ENCODE measurements at places on chromosomes 7 and 10.
A peak's percentile ranks its signal among the peaks of the same experiment; 100 is the strongest.

DNA sequence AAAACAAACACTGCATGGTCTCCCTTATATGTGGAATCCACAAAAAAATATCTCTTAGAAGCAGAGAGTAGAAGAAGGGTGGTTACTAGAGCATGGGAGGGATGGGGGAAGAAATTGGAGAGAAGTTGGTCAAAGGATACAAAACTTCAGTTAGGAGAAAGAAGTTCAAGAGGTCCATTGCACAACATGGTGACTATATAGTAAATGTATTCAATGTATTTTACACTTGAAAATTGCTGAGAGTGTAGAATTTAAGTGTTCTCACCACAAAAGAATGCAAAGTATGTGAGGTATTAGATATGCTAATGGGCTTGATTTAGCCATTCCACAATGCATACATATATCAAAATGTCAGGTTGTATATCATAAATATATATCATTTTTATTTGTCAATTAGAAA, 232.0 kb upstream of the CELF2 start:
- DNase-seq: no peak

DNA sequence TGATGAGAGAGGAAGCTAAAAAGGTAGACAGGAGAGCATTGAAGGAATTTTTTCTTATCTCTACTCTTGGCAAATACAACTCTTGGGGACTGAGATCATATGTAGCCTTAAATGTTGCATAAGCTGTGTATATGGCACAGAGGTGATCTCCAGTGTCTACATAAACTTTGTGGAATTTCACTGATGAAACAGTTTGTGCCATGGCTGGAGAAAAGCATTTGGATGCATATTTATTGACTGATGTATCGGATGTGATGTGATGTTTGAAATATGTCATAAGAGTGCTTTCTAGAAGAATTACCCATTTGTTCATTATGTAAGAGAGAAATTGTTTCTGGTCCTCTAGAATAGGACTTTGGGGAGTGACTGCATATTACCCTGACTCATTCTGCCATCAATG, 244.9 kb upstream of the LRRTM3 start:
- no peak for DNase-seq

DNA sequence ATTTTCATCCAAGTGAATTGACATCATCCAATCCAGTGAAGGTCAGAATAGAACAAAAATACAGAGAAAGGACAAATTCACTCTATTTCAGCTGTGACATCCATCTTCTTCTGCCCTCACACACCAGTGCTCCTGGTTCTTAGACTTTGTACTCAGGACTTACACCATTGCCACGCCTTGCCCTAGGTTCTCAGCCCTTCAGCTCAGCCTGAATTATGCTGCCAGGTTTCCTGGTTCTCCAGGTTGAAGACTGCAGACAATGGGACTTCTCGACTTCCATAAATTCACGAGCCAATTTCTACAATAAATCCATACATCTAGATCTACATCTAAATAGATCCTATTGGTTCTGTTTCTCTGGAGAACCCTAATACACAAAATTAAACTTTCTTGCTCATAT, 181.2 kb upstream of the KCND2 start:
- DNase-seq: no peak

- DNase-seq: no peak
These were observed 93.5 kb upstream of the DDC start for GRCh38 chr7:50658696-50659095.

GRCh38 chr7:26197153-26198115, 3.1 kb downstream of the HNRNPA2B1 start:
- DNase-seq: no peak

- DNase-seq: no peak
These were observed 67.8 kb downstream of the GPR37 start for GRCh38 chr7:124697746-124698145.

GRCh38 chr10:125030567-125031197, 88.8 kb downstream of the ZRANB1 start:
- DNase-seq: no peak

GRCh38 chr7:39623047-39623731, at the start of gene RALA:
Gene RALA (plus strand): TSS chr7:39623572. CDS start chr7:39686668, 63,096 bp downstream.
- peak; percentile 94 for DNase-seq

DNA sequence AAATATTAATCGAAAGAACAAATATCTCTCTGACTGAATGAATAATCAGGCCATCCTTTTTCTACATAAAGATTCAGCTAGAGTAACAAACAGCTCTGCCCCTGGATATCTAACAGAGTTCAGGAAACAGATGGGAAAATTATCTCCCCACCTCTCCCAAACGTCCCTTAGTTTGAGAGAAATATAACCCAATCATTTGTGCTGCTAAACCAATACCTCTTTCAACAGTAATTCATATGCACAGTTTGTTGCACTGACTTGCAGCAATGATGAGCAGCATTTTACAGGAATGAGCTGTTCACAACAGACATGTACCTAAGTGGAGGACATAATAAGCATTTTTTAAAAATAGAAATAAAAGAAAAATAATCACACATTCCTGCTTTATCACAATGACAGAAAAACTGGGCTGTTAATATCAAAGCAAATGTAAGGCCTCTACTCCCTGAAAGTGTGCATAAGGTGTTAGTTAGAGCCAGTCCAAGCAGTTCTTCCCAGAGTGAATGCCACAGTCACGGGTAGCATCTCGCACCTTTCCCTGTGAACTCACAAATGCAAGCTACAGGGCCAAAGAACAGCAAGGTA, 2.3 kb downstream of the CREB3L2 start:
- no peak for DNase-seq

DNA sequence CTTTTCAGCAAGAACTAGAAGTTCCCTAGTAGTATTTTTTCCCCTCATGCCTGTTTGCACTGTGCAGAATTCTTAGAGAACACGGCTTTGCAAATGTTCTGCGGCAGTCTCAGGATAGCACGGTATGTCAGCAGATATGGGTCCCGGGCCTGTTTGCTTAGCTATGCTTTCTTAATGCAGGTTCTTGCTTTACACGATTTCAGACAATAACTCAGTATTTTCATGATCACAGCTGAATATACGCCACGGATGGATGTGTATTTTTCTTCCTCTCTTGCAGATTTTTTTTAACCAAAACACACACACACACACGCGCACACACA, 137.3 kb downstream of the HECW1 start:
- DNase-seq: no peak

DNA sequence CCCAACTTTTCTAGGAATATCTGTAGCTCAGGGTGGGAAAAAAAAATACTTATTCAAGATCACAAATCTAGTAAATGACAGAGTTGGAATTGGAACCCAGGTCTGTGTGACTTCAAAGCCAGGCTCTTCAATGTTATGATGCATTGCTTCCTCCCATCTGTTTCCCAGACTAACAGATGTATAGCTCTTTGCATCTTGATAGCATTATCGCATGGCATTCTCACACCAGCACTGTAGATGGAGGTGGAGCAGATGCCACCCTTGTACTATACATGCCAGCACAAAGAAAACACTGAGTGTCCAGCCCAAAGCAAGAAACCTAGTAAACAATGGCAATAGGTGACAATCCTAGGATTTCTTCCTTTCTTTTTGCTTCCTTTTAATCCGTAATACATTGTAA, 497.3 kb downstream of the NEBL start:
- no peak for DNase-seq

GRCh38 chr7:84294847-84295455, 100.4 kb upstream of the SEMA3A start:
- no peak for DNase-seq

- no peak for DNase-seq
These were observed 11.2 kb upstream of the SLC35B4 start for GRCh38 chr7:134327896-134328295.

DNA sequence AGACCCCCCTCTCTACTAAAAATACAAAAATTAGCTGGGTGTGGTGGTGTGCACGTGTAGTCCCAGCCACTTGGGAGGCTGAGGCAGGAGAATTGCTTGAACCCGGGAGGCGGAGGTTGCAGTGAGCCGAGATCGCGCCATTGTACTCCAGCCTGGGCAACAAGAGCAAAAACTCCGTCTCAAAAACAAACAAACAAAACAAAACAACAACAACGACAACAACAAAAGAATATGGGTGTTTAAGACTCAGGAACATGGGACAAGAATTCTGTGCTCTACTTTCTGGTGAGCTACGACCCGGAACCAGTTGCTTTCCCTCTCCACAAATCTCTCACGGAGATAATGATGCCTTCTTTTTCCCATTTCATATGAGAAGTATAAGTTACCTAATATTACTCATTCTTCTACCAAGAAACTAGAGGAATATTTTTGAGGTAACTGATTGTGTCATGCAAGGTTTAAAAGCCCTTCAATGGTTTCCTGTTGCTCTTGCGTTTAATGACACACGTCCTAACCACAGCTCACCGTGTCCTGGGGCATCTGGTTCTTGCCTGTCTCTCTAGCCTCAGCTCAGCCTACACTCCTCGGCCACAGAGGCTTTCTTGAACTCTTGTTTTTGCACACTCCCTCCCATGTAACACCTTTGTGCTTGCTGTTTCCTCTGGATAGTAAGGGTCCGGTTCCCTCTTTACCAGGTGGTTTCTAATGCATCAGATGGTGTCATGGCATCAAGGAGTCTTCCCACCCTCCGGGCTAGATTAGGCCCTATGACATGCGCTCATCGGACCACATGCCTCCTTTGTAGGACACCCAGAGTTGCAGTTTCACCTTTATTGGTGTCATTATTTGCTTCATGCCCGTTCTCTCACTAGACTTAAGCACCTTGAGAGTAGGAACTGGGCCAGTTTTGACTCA, 67.5 kb downstream of the PFKFB3 start:
- DNase-seq: no peak

DNA sequence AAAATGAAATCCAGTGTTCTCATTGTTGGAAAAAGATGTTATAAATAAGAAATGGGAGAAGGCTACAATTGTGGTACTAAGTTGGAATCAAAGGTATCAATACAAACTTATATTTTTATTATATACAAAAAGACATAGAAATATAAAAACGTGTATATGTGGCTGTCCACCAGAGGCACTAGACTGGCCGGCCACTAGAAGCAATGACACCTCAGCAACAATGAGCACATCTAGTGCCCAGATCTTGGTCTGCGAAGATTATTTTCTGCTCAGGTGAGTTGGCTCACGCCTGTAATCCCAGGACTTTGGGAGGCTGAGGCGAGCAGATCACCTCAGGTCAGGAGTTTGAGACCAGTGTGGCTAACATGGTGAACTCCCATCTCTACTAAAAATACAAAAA, 21.6 kb downstream of the IDE start:
- DNase-seq: no peak

DNA sequence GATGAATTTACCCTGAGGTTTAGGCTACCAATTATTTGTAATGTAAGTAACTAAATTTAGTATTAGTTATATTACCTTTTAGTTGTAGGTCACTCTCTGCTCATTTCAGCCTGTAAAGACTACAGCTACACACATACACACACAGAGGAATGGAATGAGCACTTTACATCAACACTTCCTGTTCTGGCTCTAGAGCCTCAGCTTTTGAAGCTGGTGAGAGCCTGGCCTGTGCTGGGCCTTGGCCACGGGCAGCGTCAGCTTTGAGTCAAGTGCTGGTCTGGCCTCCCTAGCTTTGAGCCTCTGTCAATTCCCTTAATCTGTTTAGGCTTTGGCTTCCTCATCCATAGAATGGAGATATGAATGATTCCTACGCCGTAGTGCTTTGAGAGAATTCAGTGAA, 141.7 kb downstream of the EGFR start:
- no peak for DNase-seq

DNA sequence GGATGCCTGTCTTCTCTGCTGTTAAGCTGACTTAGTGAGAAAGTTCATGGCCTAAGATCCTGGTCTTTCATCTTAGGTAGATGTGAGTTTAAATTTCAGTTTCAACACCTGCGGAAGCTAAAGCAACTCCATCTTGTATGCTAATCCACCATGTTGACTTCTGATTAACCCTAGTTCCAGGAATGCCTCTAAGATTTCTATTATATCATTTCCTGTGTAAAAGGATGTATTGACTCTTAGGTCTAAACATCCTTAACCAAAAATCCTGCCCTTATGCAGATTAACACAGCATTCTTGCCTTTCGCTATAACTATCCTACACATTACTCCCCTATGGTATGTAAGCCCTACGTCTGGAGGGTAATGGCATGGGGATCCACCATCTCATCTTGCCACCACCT, 94.4 kb upstream of the CCDC6 start:
- no peak for DNase-seq

GRCh38 chr7:40808378-40808942, 673.7 kb downstream of the SUGCT start:
- DNase-seq: no peak

DNA sequence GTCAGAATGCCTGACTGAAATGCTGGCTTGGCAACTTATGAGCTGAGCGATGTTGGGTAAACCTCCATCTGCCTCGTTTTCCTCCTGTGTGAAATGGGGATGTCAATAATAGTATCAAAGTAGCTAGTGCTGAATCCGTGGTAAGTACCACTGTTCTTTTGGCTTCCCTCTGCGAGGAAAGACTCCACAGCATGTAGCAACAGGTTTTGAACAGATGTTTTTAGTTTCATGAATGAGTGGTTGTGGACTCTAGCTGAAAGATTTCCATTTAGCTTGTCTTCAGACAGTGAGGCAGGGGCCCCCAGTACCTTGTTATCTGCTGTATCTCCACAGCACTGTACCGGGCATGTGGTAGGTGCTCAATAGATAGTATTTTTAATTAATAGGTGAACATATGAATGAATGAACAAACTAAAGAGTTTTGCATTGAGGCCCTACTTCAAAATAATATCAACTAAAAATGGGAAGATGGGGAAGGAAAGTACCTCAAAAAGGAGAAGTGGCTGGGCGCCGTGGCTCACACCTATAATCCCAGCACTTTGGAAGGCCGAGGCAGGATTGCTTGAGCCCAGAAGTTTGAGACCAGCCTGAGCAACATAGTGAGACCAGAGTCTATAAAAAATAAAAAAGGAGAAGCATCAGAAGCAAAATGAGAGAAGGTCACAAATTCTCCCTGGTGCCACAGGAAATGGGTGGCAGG, 5.6 kb upstream of the DLG5 start:
- DNase-seq: no peak

DNA sequence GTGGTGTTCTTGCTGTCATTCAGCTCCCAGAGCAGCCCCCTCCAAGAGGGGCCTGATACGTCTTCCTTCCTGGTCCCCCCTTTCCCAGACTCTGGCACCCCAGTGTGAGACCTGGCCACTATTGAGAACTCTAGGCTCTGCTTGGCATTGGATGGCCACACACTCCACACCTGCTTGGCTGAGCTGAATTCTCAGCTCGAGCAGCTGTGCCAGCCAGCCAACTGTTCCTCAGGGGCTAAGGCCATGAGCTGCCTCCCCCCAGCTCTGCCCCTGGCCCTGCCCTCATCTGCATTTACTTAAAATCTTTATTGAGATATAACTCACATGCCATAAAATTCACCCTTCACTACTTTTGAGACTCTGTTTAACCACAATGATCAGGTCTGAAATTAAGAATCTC, 6.7 kb downstream of the TLL2 start:
- DNase-seq: no peak

DNA sequence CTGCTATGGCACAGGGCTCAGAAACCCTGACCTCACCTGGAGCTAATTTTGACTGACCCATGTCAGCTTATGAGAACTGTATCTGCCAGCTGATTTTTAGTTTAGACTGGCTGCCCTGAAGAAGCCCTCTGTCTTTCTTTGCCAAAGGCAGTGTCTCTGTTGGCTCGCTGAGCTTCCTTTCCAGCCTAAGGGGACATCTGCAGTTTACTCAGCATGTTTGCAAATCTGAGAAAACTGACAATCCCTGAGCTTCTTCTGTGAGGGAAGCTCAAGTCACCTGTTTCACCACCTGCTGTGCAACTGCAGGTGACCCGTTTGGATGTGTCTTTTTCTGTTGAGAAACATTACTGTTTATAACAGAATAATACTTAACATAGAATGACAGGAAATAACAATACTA, 46.0 kb downstream of the PRKAR2B start:
- DNase-seq: peak; percentile 6

All from frontal cortex (tissue), 4 donors.